ENCODE measurements at places on chromosomes 7 and 10. TPM values are rescaled to one million over a fixed set of nuclear protein-coding genes. Genes with fewer than 3 reads are reported as not detected.

The TMEM184A gene
- polyA plus RNA-seq = 5.6 TPM

The NUDT1 gene
- 19.8 TPM for polyA plus RNA-seq

The IFT22 gene
- 71.7 TPM for polyA plus RNA-seq

The DLX6 gene
- not detected for polyA plus RNA-seq

The GNAT3 gene
- polyA plus RNA-seq = not detected

The SUFU gene
- 30.0 TPM for polyA plus RNA-seq

The XRCC2 gene
- 5.4 TPM for polyA plus RNA-seq

The NIPSNAP2 gene
- 136 TPM for polyA plus RNA-seq

The CYP2C19 gene
- polyA plus RNA-seq = not detected

The FKBP6 gene
- 0.26 TPM for polyA plus RNA-seq

The WEE2 gene
- not detected for polyA plus RNA-seq

The DUSP5 gene
- 13.1 TPM for polyA plus RNA-seq

The IGF2BP3 gene
- polyA plus RNA-seq = 64.6 TPM

The SLC39A12 gene
- polyA plus RNA-seq = not detected

The CPSF4 gene
- polyA plus RNA-seq = 26.8 TPM

The CACNB2 gene
- 3.1 TPM for polyA plus RNA-seq

The FGFBP3 gene
- 2.0 TPM for polyA plus RNA-seq

The NKX1-2 gene
- polyA plus RNA-seq = not detected

DNA sequence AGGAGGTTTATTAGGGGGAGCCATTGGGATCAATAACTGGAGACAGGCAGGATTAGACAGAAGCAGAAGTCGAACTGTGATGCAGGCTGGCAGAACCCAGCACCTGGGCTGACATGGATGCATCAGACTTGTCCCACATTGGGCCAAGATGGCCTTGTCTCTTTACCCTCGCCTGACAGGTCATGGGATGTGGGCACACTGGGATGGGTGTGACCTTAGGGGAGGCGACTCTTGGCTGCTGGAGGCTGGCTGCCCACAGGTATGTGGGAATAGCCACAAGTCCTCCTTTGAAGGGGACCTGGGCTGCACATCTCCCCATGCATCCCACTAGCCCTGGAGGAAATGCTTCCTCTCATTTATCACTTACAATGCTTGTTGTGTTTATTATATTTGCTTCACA is 17.3 kb downstream of the NFE2L3 start:
- no peak for DNase-seq

DNA sequence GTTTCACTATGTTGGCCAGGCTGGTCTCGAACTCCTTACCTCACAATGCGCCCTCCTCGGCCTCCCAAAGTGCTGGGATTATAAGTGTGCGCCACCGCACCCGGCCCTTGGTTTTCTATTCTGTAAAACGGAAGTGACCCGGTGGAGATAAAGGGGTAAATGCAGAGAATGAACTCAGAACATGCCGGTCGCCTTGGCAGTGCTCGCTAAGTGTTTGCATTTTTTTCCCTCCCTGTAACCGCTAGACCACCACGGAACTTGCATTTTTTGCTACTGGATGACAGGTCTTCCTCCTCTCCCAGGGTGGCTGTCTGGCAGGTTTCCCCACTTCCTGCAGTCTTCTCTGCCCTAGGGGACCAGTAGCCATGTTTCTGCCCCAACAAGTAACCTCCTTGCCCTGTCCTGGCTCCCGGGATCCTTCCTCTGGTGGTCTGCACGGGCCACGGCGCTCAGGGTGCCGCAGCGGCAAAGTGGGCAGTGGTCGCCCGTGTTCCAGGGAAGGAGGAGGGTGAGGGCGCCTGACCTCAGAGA is 18.8 kb upstream of the GNA12 start:
- no peak for DNase-seq

- no peak for DNase-seq
Measured at GRCh38 chr7:158761945-158762344, 57.3 kb upstream of the NCAPG2 start.

DNA sequence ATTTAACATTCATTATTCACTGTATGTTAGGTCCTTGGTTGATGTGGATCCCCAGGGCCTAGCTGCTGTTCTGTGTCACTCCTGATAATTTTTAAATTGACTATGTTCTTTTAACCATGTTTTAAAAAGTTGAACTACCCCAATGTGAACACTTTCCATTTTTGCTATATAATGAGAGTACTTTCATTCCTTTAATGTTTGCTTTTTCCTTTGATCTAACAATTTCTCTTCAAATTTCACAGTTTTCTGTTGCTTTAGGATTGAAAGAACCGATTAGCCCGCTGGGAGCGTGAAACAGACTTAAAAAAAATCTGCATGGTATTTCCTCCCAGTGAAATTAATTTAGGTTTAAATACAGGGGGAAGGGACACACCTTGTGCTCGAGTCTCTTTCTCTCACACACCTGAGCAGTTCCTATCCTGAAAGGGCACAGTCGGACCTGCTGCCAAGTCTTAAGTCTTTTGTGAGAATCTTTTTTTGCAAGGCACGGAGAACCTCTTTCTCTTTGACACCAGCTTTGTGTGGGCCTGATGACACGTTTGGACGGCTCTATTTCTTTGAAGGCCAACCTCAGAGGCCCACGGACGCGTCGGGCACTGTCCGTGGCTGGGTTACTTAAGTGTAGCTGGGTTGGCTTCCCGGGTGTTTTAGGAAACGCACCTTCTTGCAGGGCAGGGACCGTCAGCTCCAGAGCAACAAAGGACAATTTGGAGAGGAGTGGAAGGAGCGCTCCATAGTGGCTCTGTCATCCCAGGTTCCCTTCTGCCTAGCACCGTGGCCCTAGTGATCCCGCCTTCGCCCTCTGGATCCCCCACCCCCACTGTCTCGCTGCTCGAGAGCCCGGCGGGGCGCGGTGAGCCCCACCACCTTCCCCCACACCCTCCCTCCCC is 1.0 kb upstream of the CHN2 start:
- DNase-seq = no peak

DNA sequence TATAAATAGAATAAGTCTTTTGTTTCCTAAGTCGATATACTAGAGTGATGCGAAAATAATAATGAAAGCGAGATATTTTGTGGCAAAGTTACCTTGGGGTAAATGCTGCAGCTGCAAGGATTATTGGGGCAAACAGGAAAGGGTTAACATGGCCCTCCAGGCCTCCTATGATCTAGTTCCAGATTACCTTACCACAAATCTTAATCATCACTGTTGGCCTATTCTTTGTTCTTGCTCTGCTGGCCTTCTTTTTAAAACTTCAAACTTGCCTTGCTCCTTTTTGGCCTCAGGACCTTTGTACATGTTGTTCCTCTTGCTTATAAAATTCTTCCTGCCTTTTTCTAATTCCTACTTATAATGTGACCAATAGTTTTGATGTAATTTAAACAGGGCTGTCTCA is 81.5 kb downstream of the SEMA3C start:
- DNase-seq = no peak

DNA sequence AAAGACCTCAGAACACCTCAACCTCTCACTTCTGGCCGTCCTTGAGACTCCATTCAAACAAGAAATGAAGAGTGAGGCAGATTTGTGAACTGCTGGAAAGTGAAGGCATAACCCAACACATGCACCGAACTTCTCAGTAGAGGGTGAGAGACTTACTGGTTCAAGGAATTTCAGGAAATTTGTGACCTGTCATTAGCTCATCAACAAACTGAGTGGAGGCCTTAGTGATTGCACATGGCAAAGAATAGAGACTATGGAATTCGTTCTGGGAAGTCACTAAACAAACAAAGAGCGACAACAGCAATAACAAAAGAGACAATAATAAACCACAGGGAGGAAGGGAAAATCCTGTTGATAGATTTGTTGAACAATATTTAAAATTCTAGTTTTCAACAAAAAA is 125.0 kb upstream of the AKR1E2 start:
- no peak for DNase-seq

DNA sequence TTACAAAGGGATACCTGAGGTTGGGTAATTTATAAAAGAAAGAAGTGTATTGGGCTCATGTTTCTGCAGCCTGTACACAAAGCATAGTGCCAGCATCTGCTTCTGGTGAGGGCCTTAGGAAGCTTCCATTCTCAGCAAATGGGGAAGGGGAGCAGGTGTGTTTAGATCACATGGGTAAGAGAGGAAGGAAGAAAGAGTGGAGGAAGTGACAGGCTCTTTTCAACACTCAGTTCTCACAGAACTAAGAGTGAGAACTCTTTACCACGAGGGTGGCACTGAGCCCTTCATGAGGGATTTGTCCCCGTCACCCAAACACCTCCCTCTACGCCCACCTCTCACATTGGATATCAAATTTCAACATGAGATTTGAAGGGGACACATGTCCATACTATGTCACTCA is 506 bp upstream of the FAM170B start:
- DNase-seq = no peak

DNA sequence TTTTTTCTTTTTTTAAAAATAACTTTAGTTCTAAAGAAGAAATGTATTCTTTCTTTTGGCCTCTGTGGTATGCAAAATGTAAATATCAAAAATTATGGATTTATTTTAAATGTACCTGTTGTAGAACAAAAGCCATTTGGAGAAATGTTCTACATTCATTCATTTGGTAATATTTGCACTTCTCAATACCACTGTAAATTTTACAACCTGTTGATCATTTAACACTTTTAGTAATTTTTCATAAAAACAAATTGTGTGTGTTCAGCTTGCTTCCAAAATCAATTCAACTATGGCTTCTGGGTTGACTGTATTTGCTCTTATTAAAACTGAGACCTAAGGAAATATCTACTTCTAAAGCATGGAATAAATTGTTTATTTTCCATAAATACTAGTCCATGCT is 2.3 kb upstream of the IGF2BP3 start:
- DNase-seq = no peak

- DNase-seq = no peak
Measured at GRCh38 chr10:131652438-131653139, 248.2 kb upstream of the PPP2R2D start.

- DNase-seq = no peak
Measured at GRCh38 chr10:111524134-111524533, 447.3 kb downstream of the ADRA2A start.

DNA sequence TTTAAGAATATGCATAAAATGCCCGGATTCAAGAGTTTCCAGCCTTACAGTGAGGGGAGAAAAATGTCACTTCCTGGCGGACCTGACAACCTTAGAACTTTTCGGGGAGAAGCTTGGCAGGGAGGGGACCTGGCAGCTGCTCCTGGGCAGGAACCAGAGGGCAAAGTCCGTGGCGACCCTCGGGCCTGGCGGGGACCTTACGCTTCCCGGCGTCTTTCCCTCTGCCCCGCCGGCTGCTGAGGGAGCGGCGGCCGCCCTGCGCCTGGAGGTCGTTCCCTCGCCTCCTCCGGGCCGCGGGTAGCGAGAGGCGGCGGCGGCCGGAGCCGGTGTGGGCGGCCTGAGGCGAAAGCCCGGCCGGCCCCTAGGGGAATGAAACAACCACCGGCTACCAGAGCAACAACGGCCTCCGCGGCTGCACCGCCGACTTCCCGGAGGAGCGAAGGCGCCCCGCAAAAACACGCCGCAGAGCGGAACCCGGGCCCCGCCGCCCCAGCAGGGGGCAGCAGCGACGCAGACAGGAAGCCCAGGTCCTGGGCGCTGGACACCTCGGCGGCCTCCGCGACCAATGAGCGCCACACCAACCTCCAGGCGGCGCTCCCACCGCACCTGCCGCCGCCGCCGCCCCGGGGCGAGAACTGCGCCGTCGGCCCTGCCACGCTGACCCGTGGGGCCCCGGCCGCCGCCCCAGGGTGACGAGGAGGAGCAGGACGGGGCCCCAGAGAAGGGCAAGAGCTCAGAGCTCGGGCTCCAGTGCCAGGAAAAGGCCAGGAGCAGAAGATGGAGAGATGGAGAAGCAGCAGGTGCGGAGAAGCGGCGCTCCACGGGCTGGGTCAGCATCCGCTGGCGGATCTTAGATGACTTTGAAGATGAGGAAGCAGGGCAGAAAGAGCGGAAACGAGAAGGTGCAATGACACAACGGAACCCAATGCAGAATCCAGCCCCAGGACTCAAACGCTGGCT is 10.5 kb upstream of the ACSM6 start:
- peak; percentile 33 for DNase-seq

- DNase-seq = no peak
Measured at GRCh38 chr10:97079448-97079847, 106.3 kb downstream of the SLIT1 start.

DNA sequence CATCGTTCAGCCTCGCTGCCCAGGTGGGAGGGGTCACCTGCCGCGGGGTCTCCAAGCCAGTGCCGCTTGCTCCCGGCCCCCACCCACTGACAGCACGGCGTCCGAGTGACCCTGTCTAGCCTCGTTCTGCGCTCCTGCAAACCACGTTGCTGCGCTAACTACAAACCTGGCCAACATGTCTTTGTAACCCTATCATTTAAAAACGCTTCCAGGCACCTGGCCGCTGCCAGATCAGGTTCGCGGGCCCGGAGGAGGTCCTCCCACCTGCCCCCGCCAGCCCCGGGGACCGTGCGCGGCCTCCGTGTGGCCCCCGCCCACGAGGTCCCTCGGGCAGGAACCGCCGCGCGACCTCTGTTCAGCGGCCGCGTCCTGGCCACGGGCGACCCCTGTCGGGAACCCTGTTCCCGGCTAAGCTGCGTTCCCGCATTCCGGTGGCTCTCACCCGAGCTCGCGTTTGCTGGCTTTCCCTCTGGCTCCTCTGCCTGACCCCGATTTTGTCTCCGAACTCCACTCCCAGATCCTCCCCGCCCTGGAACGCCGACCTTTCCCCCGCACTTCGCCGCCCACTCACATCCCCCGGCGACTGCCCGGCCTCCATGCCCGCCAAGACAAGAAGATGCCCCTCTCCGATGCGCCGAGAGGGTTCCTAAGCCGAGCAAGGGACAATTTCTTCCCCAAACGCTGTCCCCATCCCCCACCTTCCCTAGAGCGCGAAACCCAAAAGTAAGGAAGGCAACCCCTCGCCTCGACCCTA is 2.4 kb downstream of the SFMBT2 start:
- no peak for DNase-seq

GRCh38 chr10:60781661-60782060 is 3.4 kb downstream of the CDK1 start:
- DNase-seq = no peak

GRCh38 chr10:24278176-24278889 is 69.4 kb downstream of the KIAA1217 start:
- no peak for DNase-seq

DNA sequence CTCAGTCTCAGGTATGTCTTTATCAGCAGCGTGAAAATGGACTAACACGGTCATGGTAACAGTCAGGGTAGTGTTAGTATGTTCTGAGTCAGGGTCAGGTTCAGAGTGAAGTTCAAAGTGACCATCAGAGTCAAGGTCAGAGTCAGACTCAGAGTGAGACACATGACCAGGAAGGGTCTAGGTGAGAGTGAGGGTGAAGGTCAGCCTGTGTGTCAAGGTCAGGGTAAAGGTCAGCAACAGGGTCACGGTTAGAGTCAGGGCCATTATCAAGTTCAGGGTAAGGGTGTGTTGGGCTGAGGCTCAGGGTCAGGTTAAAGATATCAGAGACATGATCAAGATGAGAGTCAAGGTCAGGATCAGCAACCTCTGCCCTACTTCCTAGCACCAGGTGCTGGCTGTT is 4.0 kb downstream of the MRPS24 start:
- no peak for DNase-seq

GRCh38 chr7:1257221-1257620 is 24.5 kb downstream of the UNCX start:
- no peak for DNase-seq

GRCh38 chr7:88458279-88458678 is 151.6 kb upstream of the STEAP4 start:
- no peak for DNase-seq

- no peak for DNase-seq
Measured at GRCh38 chr7:72153132-72153512, 259.0 kb downstream of the CALN1 start.

Data from right renal cortex interstitium (tissue), 3 donors.